Placental epithelial cell (primary cell): ENCODE measurements at places on chromosomes 4 and X. TPM values are rescaled to one million over a fixed set of nuclear protein-coding genes. Genes with fewer than 3 reads are reported as not detected.

Gene EXOC1L
- total RNA-seq, result not detected in 2 replicates

Gene BTC
- total RNA-seq, result not detected in 2 replicates

Gene SHROOM3
- total RNA-seq, result 11.4 and 43.4 TPM in 2 replicates

Gene XAGE1B
- not detected in 2 replicates for total RNA-seq

Gene UCHL1
- total RNA-seq, result 3.9 and 42.3 TPM in 2 replicates

Gene CCSER1
- 20.0 and 26.9 TPM in 2 replicates for total RNA-seq

Gene ASB9
- total RNA-seq, result 0.65 and 2.0 TPM in 2 replicates

Gene CXorf51A
- total RNA-seq, result not detected in 2 replicates

Gene DCAF12L1
- not detected in 2 replicates for total RNA-seq

Gene GAGE12J
- not detected in 2 replicates for total RNA-seq

Gene RTL9
- under 0.01 and 0.43 TPM in 2 replicates for total RNA-seq

Gene REELD1
- total RNA-seq, result not detected in 2 replicates

Gene OPN1LW
- not detected in 2 replicates for total RNA-seq

Gene LONRF3
- not detected in 2 replicates for total RNA-seq

Gene ADH1B
- total RNA-seq, result not detected in 2 replicates

Gene HSD17B10
- total RNA-seq, result 45.9 and 89.7 TPM in 2 replicates

Gene DCAF8L2
- total RNA-seq, result not detected in 2 replicates

Gene GAGE12F
- not detected in 2 replicates for total RNA-seq

Gene ETDB
- total RNA-seq, result not detected in 2 replicates

Gene NXF2
- not detected in 2 replicates for total RNA-seq

Gene SOX3
- total RNA-seq, result not detected in 2 replicates

Gene MGAT4D
- total RNA-seq, result not detected in 2 replicates

Gene MAGEC3
- not detected in 2 replicates for total RNA-seq

Gene NDST4
- not detected in 2 replicates for total RNA-seq

Gene BRS3
- total RNA-seq, result not detected in 2 replicates

Gene MAGEE2
- total RNA-seq, result not detected in 2 replicates

Gene GPR119
- total RNA-seq, result not detected in 2 replicates

Gene CABS1
- total RNA-seq, result not detected in 2 replicates

Gene PDLIM3
- not detected in 2 replicates for total RNA-seq

Gene HPGD
- not detected in 2 replicates for total RNA-seq

Gene SOWAHD
- total RNA-seq, result not detected in 2 replicates

Gene TKTL1
- not detected in 2 replicates for total RNA-seq

Gene ZFYVE28
- total RNA-seq, result 7.7 and 8.2 TPM in 2 replicates

Gene TENM3
- 146 and 399 TPM in 2 replicates for total RNA-seq

Gene PNMA5
- total RNA-seq, result not detected in 2 replicates

Gene GPC3
- total RNA-seq, result 2.6 and 22.8 TPM in 2 replicates

Gene SHOX
- total RNA-seq, result 24.2 and 26.7 TPM in 2 replicates

Gene TCEANC
- total RNA-seq, result 2.0 and 3.9 TPM in 2 replicates

Gene PRSS12
- under 0.01 TPM in 1 of 2 replicates, not detected in the other for total RNA-seq

Gene LIMCH1
- 1.7 and 2.4 TPM in 2 replicates for total RNA-seq

Gene GAB3
- 0.11 and 0.39 TPM in 2 replicates for total RNA-seq
